ENCODE measurements at places on chromosomes 7 and 10.

DNA sequence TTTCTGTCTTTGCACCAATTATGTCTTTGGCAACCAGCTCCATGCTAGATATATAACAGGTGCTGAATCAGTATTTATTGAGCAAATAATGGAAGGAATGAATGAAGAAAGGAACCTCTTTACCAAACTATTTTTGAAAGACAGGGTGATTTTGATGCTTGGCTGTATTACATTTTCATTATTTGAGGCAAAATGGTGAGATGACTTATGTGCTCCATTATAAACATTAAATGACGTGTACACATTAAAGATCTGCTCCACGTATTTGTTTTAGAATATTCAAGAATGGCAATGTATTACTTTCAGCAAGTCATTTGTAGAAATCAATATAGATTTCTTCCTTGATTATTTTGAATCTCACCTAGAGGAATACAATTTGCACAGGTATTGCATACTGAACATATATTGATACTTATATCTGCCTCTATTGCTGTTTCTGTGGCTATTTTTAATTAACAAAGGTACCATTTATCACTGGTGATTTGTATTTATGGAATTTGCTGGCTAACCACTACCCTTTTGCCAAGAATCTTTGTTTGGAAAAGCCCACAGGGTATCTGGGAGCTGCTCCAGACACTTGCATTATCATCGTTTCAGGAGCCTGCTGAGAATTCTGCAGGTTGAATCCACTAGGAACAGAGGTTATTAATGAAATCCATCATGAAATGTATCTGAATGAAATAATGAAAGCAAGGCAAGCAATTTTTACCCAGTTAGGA lies 92.2 kb downstream of the SEMA3C start:
- no peak for DNase-seq

DNA sequence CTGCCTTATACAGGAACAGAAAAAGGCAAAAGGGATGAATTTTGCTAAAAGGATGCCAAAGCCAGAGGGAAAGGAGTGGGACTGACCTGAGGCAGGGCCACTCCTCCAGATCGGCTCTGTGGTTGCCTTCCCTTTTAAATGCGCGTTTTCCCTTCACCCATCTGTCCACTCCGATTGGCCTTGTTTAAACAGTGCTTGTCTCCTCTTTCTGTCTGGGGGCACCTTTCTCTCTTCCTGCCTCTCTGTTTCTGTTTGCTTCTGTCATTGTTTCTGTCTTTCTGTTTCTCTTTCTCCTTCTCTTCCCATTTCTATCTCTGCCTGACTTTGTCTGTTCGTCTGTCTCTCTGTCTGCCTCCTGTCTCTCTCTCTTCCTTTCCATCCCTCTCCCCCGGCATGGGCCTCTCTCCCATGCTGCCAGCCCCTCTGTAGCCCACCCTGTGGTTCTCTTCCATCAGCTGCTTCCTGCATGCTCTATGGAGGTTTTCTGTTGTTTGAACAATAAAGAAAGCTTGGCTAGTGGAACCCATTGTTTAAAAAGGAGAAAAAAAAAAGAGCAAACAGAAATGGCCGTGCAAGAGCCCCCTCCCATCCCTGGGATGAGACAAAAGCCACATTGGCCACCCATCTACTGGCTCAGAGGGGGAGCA lies 29.5 kb upstream of the HSPB1 start:
- no peak for DNase-seq

DNA sequence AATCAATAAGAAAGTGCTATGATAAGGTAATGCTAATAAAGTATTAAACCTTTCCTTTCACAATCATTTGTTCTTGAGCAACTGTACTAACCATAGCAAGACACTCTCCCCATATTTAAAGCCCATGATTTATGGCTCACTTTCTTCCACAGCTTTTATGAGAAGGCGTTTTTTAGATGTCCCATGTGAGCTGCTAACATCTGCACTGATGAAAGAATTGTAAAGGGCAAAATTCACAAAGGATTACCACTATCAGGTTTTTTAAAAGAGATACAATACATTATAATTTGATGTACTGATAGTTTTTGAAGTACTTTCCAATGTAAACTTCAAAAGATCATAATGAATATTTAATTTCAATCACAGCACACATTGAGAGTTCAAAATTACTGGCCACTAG lies 75.7 kb downstream of the RNLS start:
- no peak for DNase-seq

DNA sequence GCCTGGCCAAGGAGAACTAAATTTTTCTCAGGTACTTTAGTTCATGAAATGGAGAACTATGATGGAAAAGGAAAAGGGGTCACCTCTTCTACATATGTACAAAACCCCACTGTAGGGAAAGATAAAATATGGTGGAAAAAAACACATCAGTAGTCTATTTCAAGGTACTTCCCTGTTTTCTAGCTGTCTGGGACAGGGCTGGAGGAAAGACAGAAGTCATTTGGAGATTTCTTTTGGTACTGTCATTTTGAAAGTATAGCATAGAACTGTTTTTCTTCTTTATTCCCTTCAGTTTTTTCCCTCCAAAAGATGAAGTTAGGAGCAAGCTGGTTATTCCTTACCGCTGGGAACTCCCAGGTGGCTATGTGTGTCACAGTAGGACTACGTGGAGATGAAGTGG lies 196.1 kb downstream of the DOCK4 start:
- DNase-seq = no peak

GRCh38 chr10:83199374-83199773 lies 939.9 kb upstream of the GHITM start:
- DNase-seq = no peak

DNA sequence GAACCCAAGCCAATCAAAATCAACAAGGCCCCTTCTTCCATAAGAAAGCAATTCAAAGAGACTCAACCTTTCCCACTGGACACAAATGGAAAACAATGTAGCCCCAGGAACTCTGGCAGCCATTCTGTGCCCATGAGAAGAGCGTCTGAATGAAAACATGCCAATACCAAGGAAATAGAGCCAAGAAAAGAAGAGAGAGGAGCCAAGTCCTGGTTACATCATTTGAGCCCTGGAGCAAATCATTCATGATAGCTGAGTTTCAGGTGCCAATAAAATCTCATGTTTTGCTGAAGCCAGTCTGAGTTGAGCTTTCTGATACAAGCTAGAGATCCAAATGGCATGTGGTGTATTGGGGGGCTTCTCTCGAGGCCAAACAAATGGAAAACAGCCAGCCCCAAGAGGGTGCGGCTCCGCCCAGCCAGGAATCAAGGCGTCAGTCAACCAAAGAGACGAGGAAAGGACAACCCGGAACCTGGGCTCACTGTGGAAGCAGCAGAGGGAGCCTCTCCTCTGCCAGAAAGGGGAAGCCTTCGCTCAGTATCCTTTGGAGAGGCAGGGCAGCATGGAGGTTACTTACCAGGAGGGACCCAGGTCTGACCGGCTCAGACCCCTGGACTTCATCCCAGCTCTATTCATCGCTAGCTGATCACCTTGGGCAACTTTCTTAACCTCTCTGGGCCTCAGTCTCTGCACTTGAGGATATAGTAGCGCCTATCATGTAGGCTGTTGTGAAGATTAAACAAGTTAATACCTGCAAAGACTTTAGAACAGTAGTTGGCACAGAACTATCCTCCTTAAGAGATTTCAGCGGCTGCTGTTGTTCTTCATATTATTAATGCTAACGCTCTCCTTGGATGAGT lies 61.8 kb downstream of the OAT start:
- no peak for DNase-seq

DNA sequence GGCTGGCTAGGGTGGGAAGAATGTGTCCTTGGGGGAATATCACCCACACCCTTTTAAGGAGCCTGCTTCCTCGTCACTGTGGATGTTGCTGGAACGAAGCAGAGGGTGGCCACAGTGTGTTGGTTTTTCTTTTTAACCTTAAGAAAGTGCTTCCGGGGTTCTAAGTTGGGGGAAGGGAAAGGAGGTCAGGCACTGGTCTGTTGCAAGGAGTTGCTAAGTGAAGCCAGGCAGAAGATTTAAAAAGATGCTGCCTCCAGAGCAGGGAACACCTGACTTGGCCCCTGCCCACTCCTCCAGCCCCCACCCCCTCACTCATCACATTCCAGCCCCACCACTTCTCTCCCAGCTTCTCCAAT lies 213.1 kb downstream of the EMX2 start:
- no peak for DNase-seq

- DNase-seq = no peak
These were observed 128.5 kb upstream of the VKORC1L1 start for GRCh38 chr7:65744406-65744805.

GRCh38 chr10:133357285-133358161 lies at the start of gene FUOM:
TSS of gene FUOM (minus strand) at chr10:133358019. CDS start at chr10:133358007, 12 bp downstream.
- peak; percentile 64 for DNase-seq

GRCh38 chr7:141238596-141239243 lies 164.9 kb downstream of the TMEM178B start:
- no peak for DNase-seq

DNA sequence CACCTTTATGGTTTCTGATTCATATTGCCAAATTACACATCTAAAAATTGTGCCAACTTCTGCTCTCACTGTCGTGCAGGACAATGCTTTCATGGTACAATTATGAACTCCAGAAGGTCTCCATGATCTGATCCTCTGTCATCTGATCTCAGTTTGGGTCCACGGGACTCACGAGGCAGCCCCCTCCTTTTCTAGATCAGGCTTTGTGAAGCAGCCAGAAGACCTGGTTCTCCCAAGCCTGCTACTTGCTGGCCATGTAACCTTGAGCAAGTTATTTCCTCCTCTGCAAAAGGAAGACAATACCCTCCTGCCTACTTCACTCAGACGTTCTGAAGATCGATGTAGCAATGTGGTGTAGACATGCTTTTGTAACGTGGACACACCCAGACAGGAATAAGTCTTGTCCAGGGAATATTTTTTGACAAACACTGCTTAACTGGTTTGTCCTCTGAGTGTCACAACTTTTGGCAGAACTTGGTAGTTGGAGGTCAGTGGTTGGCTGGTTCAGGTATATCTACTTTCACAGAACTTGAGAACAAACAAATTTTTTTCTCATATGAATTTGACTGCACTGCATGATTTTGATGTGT lies 19.6 kb downstream of the CALML3 start:
- no peak for DNase-seq

DNA sequence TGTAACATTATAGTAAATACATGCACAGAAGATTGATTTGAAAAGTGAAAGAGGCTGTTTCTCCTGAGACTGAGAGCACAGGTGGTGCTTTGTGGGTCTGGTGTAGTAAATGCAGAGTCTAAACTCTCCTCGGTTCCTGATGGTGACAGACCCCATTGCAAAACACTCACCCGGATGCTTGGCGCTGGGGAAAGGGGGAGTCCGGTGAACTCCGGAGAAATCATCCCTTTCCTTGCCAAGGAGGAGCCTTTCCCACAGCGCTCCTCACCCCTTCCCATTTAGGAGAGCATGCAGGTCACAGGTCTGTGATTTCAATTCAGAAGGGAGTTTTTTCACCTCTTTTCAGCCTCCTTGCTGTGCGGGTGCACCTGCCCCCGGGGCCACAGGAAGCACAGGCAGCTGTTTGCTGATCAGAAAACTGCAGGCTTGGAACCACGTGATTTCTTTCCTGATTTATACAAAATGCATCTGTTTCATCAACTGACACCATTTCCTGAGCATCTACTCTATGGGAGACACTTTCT lies 75.6 kb upstream of the LYZL2 start:
- peak; percentile 14 for DNase-seq

DNA sequence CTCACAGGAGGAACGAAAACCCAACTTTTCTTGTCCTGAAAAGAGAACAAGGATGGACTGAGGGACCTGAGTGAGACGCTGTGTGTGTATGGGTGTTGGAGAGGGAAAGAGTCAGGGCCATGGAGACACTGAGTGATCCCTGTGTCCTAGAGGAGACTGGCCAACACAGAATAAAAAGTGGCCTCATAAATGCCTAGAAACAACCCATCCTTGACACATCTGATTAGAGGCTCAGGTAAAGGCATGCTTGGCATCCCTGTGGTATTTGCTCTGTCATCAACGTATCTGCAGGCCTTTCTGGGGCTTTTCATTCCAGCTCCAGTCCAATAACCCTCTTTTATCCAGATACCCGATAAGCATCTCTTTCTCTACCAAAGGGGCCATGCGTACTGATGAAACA lies 86.3 kb downstream of the FGFR2 start:
- DNase-seq = no peak

GRCh38 chr7:22193450-22193983 lies 163.4 kb downstream of the RAPGEF5 start:
- no peak for DNase-seq

GRCh38 chr7:100963386-100963785 lies 6.0 kb upstream of the MUC12 start:
- DNase-seq = no peak

DNA sequence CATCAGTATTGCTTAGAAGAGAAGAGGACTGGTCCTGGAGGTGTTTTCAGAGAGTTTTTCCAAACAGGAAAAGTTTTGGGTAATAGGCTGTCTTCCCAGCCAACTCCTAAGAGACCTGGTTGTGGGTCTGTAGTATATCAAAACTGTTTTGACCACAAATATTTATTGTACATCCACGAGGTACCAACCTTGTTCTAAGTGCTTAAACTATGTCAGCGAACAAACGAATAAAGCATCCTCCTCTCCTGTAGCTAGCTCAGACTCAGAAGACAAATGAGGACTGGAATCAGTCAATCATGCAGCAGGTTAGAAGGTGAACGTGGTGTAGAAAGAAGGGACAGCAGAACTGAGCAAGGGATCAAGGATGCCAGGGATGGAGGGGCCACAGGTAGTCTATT lies 61.6 kb upstream of the MKI67 start:
- DNase-seq = no peak

- no peak for DNase-seq
These were observed 6.8 kb downstream of the TBATA start for GRCh38 chr10:70778267-70778924.

- DNase-seq = no peak
These were observed 85.2 kb downstream of the CHST15 start for GRCh38 chr10:124008187-124008586.

DNA sequence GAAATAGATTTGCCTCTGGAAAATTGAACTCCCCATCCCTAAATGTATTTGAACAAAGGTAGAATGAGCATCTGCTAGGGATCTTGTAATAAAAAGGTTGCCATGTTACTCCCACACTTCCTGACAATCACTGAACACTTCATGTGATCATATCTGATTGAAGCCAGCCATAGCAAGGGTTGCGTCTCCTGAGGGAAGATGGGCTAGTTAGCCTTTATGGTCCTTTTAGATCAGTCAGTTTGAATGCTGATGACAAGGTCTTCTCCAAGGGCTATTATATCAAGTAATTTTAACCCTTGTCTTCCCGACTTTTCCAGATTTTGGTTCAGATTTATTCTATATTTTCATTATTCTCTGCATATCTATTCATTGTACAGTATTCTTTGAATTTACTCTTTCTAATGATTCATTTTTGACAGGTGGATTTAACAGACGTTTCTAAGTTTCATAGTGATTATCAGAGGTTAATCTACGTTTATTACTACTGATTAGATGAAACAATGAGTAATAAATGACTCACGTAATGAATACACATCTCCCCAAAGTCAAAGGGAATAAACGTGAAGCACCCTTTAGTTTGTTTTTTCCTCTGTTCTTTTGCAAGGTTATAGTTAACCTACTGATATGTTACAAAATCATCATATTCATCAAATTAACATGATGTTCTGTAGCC lies 28.1 kb downstream of the CSGALNACT2 start:
- no peak for DNase-seq

DNA sequence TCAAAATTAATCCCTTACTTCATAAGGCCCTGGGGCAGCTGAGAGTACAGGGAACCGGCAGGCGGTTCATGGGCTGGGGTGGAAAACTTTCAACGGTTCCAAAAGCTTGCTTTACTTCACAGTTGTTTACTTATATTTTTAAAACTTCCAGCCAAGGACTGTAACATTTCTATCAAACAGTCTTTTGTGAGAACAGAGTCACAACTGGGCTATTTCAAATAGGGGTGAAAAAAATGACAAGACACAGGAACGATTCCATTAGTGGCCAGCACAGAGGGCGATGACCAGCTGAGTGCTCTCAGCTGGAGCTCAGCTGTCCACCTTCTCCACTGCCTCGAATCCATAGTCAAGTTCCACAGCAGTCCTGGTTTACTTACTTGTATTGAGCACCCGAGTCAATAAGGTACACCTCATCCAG lies 48.2 kb downstream of the XPNPEP1 start:
- no peak for DNase-seq
